ENCODE measurements at places on chromosomes 1 and 21. TPM values are rescaled to one million over a fixed set of nuclear protein-coding genes. Genes with fewer than 3 reads are reported as not detected.

HECTD3 gene
- total RNA-seq = 23.9 TPM

ATP1A1 gene
- 337 TPM for total RNA-seq

TAF1A gene
- total RNA-seq = 14.7 TPM

ANGPTL1 gene
- not detected for total RNA-seq

SPRR2A gene
- not detected for total RNA-seq

OR2L13 gene
- total RNA-seq = not detected

GSTM4 gene
- 22.0 TPM for total RNA-seq

OR14A2 gene
- not detected for total RNA-seq

NUP210L gene
- 0.11 TPM for total RNA-seq

IL12RB2 gene
- total RNA-seq = 29.5 TPM

SPATA1 gene
- 0.96 TPM for total RNA-seq

RGS2 gene
- 12.2 TPM for total RNA-seq

NR1I3 gene
- not detected for total RNA-seq

YY1AP1 gene
- total RNA-seq = 90.3 TPM

CRTC2 gene
- 174 TPM for total RNA-seq

LRRC38 gene
- total RNA-seq = not detected

RAB29 gene
- 22.3 TPM for total RNA-seq

TMOD4 gene
- 0.77 TPM for total RNA-seq

MFAP2 gene
- total RNA-seq = not detected

UBL4B gene
- total RNA-seq = not detected

FMO3 gene
- total RNA-seq = not detected

KLHL17 gene
- total RNA-seq = 19.9 TPM

CLEC20A gene
- not detected for total RNA-seq

RGS13 gene
- not detected for total RNA-seq

GLIS1 gene
- not detected for total RNA-seq

BARHL2 gene
- not detected for total RNA-seq

DNAH14 gene
- total RNA-seq = 2.0 TPM

PLCH2 gene
- total RNA-seq = 7.1 TPM

CELA3B gene
- total RNA-seq = not detected

ADAMTS4 gene
- 4.2 TPM for total RNA-seq

LAMC2 gene
- total RNA-seq = not detected

TSACC gene
- total RNA-seq = not detected

NENF gene
- 34.9 TPM for total RNA-seq

DMBX1 gene
- total RNA-seq = 0.54 TPM

CSRP1 gene
- 57.6 TPM for total RNA-seq

OR2T29 gene
- total RNA-seq = not detected

DIO1 gene
- not detected for total RNA-seq

PDIK1L gene
- 22.6 TPM for total RNA-seq

C1QB gene
- not detected for total RNA-seq

CAPN8 gene
- not detected for total RNA-seq

NBPF6 gene
- total RNA-seq = not detected

TSPEAR gene
- total RNA-seq = not detected

NTMT2 gene
- total RNA-seq = not detected

LENEP gene
- 0.68 TPM for total RNA-seq

CD247 gene
- total RNA-seq = 158 TPM
